ENCODE measurements at places on chromosomes 12 and 14.

DNA sequence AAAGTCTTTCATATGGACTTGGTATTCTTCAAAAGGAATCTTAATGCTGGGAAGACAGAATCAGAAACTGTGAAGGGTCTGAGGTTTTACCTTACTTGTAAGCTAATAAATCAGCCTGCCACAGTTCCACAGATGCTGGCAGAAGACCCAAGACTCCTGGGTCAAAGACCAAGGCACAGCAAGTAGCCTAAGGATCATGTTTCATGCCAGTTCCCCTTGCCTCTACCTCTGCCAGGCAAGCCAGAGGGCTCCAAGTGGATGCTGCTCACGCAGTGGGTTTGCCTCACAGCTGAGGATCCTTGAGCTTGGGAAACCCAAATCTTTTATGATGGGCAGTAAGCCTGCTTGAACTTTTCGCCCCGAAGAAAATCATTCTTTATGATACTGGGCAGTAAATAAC, 15.2 kb upstream of the RXYLT1 start:
- no peak for DNase-seq

DNA sequence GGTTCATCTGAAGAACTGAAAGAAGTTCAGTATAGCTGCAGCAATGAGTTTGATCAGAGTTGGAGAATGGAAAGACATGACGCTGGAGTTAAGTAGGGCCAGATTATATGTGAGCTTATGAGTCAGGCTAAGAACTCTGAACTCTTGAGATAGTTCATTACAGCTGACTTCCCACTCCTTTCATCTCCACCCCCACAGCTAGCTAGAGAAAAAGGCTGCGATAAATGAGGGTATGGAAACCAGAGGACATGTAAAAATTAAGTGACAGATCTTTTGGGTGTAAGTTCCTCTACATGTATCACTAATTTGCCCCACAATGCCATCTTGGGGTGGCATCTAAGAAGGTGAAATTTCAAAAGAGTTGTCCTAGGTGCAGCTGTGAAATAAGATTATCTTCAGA, 28.6 kb downstream of the PYM1 start:
- no peak for DNase-seq

GRCh38 chr12:70329728-70330127, 36.4 kb upstream of the KCNMB4 start:
- DNase-seq: no peak

GRCh38 chr12:75212072-75212471, 2.4 kb upstream of the KCNC2 start:
- peak; percentile 28 for DNase-seq

DNA sequence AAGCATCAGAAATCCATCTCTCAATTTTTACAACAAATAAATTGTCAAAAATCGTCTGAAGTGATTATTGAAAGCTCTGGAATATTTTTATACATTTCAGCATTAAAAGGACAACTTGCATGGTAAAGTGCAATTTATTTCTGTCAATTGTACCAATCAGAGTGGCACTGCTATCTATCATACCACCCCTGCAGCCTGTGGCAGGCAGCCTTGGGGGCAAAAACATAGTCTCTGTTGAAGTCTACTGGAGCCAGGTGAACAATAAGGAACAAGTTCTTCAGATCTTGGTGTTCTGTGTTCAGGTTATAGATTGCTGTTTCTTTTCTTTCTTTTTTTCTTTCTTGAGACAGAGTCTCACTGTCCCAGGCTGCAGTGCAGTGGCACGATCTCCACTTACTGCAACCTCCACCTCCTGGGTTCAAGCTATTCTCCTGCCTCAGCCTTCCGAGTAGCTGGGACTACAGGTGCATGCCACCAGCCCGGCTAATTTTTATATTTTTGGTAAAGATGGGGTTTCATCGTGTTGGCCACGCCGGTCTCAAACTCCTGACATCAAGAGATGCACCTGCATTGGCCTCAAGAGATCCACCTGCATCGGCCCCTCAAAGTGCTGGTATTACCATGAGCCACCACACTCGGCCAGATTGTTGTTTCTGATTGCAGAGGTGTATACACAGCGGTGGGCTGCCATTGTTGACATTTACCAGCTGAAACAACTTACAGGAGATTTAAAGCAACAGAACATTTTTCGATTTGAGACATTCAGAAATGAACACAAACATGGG, 629.6 kb downstream of the SLC16A7 start:
- no peak for DNase-seq

GRCh38 chr14:58282925-58283593, 15.3 kb upstream of the ARID4A start:
- DNase-seq: no peak

DNA sequence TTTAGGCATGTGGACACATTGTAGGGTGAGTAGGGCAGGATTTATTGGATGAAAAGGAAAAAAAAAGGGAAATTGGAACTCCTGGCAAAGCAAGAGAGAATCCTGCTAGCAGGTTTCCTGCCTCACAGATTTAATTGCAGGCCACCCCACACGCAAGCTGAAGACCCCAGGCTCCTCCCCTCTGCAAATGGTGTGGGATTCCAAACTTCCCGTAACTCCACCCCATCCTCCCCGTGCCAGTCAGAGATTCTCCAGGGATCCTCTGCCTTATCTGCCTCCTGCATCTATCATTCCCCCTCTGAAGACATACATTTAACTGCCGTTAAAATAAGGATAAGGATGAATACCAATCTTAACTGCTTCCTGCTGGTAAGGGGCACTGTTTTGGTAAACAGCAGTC, 249.8 kb upstream of the GARIN2 start:
- DNase-seq: no peak

DNA sequence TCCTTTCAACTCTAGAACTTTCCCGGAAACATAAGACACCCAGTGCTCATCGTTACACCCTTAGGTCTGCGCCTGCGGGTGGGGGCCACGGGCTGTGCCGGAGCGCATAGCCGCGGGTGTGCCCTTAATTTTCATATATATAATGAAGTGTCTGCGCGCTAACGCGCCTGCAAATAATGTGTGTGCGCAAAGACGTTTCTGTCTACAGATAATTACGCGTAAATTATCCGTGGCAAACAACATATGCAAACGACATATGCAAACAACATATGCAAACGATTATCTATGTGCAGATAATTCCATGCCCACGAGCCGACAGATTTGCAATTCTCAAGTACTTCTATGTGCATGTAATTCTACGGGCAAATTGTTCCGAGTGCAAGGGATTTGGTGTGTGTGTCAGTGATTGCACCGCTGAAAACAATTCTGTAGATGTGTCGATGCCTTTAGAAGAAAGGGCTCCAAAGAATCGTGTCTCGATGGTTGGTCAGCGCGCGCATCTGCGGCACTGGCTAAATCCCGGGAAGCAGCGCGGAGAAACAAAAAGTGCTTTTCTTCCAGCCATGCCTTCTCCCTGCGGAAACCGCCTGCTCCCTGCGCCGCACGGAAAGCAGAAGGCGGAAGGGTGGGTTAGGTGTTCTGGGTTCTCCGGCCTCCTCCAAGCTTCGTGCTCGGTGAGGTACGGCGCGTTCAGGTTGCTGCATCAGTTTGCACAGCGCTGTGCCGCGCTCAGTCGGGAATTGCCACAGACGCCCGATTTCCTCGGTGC, 34.5 kb upstream of the TBX5 start:
- no peak for DNase-seq

GRCh38 chr14:69999261-69999674, 120.1 kb downstream of the SMOC1 start:
- no peak for DNase-seq

DNA sequence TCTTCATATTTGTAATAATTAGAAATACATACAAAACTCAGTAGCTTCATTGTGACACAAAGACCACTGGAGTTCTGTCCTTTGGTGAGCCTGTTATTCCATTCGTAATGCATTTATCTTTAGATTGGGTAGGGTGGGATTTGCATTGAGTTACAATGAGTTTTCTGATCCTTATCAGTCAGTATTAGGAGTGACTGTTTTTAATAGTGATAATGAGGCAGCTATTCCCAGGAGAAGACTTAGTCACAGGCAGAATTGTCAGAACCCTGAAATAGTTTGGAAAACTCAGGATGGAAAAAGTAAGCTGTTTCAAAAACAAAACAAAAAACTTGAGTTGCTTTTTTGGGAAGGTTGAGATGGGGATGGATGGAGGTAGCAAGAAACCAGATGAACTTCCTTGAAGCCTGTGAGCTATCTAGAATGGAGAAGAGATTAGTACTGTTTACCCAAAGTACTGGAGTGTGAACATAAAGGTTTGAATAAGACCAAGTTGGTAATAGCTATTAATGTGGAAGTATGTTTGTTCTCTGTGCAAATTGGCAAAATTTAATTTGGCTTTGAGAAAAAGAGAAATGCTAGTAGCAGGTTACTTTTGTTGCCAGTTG, 38.6 kb downstream of the FBXO34 start:
- DNase-seq: no peak

DNA sequence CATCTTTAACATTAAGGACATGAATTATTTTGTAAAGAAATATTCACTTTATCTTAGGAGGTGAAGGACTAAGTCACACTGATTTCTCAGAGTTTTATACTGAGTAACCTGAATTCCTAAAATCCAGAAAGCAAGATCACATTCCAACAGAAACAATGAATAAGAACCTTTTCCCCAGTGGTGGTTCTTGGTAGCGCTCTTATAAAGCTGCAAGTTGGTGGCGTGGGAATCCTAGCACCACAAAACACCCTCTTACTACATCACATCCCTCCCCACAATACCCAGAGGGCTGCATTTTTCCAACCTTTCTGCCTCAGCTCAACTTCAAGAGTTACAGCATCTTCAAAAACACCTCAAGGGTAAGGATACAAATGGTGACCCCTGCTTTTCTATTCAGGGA, 44.0 kb upstream of the SMUG1 start:
- no peak for DNase-seq

- no peak for DNase-seq
Measured at GRCh38 chr14:23129759-23130316, 10.8 kb upstream of the CEBPE start.

GRCh38 chr12:34605955-34606748, 583.9 kb downstream of the ALG10 start:
- DNase-seq: no peak
